HCT116 (cell line): ENCODE measurements at places on chromosomes 6 and 20.
A peak's percentile ranks its signal among the peaks of the same experiment; 100 is the strongest.

DNA sequence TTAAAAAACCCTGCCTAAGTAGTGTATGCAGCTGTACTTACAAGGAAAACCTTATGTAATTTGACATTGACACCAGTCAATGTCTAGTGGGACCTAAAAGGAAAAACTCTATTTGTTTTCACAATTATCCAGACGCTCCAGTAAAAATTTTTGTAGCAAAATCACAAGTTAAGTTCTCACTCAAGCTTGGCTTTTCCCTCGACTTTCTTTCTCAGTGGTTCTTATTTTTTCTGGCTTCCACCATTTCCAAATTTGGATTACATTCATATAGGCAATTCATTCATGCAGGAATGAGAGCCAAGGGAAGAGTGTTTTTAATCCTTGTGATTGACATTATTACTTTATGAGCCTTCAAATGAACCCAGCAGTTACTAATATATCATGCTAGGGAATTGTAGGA is 66.0 kb upstream of the ADGRG6 start:
- DNase-seq, result no peak

DNA sequence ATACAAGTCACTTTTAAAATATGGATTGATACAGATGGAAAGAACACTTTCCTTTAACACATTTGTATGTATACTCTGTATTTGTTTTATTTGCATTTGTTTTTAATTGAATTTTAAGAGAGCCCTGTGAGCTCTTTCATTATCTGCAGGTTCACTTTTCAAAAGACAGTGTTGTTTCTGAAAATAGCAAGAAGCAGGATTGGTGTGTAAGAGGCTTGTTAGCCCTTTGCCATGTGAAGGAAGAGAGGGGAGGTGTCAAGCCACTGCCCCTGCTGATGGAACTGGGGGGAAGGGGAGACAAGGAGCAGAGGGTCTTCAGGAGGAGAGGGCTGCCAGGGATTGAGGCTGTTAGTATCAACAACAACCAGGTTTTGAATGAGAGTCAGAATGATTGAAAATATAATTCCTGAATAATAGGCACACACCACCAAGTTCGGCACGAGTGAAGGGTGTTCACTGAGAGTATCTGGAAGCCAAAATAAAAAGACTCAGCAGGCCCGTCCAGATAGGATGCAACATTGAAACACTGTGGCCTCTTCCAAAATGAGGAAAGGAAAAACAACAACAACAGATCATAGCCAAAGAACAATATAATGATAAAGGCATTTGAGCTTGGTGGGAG is 12.6 kb upstream of the PBOV1 start:
- no peak for DNase-seq

DNA sequence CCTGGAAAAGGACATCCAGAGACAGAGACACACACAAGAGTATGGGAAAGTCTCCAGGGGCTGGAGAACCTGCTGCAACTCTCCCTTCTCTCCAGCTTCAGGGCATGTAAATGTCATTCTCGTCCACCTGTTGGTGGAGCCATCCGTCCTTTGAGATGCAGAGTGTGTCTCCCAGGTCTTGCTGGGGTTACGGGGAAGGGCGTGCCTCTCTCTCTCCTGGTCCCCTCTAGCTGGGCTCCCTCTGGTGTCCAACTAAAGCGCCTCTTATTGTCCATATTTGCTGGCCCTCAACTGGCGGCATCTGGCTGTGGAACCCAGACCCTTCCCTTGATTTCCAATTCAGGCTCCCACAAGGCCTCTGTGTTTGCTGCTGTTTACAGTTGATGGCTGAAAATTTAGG is 244.1 kb downstream of the BMP7 start:
- peak; percentile 4 for DNase-seq

- DNase-seq, result no peak
Measured at GRCh38 chr6:12367412-12367811, 77.3 kb downstream of the EDN1 start.

- DNase-seq, result no peak
Measured at GRCh38 chr6:147176795-147177194, 27.4 kb upstream of the STXBP5 start.

DNA sequence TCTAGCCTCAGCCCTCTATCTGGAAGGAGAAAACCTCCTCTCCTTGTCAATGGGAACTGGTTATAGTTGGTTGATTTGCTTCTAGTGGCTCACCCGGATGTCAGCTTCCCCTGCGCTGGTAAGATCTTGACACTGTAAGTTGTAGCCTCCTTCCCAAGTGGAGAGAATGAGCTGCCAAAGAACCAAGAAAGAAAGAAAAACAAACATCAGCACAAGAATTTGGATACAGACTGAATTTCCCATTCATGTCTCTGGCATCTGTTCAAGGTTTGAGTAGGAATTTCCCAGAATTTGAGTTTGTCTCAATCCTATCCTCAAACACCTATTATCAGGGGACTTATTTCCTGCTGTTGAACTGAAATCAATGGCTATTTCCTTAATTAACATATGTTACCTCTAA is 44.1 kb downstream of the ELOVL2 start:
- no peak for DNase-seq

GRCh38 chr6:48670546-48670945 is 559.5 kb upstream of the PTCHD4 start:
- DNase-seq, result no peak

- no peak for DNase-seq
Measured at GRCh38 chr6:3137057-3137777, 18.7 kb downstream of the BPHL start.

- no peak for DNase-seq
Measured at GRCh38 chr6:2818593-2818992, 23.1 kb downstream of the SERPINB1 start.

GRCh38 chr6:38148606-38149005 is 329.1 kb downstream of the ZFAND3 start:
- DNase-seq, result no peak

GRCh38 chr20:548906-549305 is 5.3 kb upstream of the CSNK2A1 start:
- DNase-seq, result no peak

DNA sequence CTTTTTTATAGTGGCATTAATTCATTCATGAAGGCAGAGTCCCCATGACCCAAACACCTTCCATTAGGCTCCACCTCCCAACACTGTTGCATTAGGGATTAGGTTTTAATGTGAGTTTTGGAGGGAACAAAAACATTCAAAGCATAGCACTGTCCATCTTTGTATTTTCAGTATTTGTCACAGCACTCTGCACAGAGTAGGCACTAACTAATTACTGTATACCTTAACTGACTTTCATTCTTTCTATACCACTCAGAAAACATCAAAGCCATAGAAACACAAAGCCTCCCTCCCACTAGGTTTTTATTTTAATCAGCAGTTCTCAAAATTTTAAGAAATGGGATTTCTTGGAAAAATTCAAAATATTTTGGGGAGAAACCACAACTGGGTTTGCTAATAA is 21.8 kb upstream of the AHI1 start:
- no peak for DNase-seq

DNA sequence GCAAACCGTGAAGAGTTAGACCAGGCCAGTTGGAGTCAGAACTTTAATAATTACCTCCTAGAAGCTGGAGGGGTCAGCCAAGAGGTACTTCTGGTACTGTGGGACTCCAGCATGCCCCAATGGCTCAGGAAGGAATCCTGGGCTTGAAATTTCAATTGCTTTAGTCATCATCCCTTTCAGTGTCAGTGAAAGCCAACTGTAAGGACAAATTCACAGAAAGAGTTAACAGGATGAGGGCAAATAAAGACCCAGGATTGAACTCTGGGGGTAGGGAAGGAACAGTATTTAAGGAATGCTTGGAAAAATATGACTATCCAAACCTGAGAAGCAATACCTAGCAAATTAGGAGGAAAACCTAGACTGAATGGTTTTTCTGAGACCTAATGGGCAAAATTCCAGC is 735.1 kb upstream of the MARCKS start:
- peak; percentile 73 for DNase-seq

GRCh38 chr6:53752856-53753255 is 41.9 kb upstream of the LRRC1 start:
- no peak for DNase-seq

DNA sequence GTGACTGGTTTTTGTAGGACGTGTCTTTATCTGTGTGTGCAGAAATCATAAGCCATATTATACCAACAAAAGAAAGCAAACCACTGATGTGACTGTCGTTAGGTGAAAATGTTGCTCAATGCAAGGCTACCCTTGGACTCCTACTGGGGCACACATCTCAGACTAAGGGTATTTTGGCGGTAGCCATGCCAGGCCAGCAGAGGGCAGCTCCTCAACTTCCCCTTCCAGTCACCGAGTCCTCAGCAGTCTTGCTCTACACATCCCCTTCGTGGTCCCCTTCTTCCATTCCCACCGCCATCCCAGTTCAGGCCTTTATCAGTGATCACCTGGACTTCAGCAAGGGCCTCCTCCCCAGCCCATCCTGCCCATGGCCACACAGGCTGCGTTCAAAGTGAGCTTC is 113.7 kb upstream of the GGTLC1 start:
- DNase-seq, result no peak

GRCh38 chr6:125237764-125238163 is 64.0 kb downstream of the HDDC2 start:
- DNase-seq, result no peak

DNA sequence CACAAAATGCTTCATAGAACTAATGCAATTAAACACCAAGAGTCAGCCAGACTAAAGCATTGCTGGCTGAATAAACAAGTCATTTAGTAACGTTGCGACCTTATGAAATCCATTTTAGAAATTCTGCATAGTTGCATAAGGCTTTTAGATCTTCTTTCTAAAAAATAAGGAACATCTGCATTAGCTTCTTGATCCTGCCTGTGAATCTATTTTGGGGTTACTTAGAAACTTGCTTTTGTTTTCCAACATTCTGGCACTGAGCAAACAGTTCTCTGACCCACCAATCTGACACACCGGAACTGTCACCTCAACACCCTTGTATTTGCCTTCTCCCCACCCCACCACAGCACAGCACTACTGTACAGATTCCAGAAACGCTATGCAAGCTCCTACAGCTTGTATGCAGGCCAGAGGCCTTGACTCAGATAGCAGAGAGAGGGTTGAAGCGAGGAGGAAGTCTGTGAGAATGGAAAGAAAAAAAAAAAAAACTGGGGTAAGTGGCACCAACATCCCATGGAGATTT is 55.0 kb downstream of the KIF13A start:
- DNase-seq, result no peak

GRCh38 chr6:16078064-16078463 is 50.8 kb upstream of the MYLIP start:
- DNase-seq, result no peak

DNA sequence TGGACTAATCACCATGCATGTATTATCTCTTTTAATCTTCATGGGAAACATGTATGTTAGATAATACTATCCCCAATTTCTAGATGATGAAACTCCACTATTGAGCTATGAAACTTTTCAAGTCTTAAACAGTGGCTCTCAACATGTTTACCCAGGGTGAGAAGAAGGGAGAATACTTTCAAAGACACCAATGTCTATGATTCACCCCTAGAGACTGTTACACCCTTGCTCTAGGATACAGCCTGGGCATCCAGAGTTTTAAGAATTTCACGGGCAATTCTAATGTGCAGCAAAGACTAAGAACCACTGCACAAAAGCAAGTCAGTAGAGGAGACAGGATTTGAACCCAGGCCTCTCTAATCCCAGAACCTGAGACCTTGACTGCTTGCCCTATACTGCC is 47.8 kb downstream of the GFOD1 start:
- no peak for DNase-seq
